Karpas-422 (cell line): ENCODE measurements at places on chromosomes 11 and 22.

DNA sequence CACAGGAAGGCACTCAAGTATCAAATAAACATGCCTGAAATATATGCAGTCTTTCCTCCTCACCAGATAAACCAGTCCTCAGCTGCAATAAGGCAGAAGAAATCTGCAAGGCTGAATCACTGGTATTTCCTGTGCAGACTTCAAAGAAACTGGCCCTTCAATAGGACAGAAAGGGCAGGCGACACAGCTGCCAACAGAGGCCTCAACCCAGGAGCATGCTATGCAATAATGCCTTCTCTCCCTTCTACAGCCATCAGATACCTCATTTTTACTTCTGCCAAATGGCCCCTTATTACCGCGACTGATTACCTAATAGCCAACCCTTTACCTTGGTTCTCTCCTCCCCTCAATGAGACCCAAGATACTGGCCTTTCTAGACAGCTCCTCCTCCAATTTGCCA, 8.0 kb downstream of the NUMA1 start:
- H3K36me3 ChIP-seq, result no peaks in the 10 kb centered on the region
- H3K4me1 ChIP-seq, result peaks cover 24% of the 10 kb centered on the region
- DNase-seq, result no peak
- no peaks in the 10 kb centered on the region for H3K27me3 ChIP-seq
- no peak overlapping the region for H3K27ac ChIP-seq

GRCh38 chr11:112374486-112375140, 114.0 kb upstream of the PLET1 start:
- no peaks in the 10 kb centered on the region for H3K36me3 ChIP-seq
- no peak overlapping the region for H3K4me3 ChIP-seq
- no peaks in the 10 kb centered on the region for H3K4me1 ChIP-seq
- no peaks in the 10 kb centered on the region for H3K27me3 ChIP-seq

DNA sequence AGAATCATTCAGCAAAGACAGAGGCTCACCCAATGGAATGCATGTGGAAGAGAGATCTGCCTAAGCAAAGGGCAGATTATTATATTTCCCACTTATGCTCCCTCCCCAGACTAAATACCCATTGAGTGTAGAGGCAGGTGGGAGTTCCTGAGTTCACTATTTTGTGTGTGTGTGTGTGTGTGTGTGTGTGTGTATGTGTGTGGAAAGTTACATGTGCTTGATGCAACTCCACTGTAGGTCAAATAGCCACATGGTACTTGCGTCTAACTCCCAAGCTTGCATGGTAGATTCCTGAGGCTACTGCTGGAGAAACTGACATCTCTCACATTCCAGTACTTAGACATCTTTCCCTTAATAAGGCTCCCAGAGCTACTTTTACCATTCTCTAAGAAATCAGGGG, 3.4 kb upstream of the COPB1 start:
- H3K27ac ChIP-seq, result no peak overlapping the region
- H3K4me3 ChIP-seq, result no peak overlapping the region
- H3K4me1 ChIP-seq, result peaks cover 42% of the 10 kb centered on the region
- DNase-seq, result peak; percentile 36
- no peaks in the 10 kb centered on the region for H3K27me3 ChIP-seq

- no peak overlapping the region for H3K4me3 ChIP-seq
- H3K4me1 ChIP-seq, result no peaks in the 10 kb centered on the region
- no peak overlapping the region for H3K27ac ChIP-seq
- DNase-seq, result no peak
- no peaks in the 10 kb centered on the region for H3K27me3 ChIP-seq
- H3K36me3 ChIP-seq, result no peaks in the 10 kb centered on the region
Measured at GRCh38 chr11:72543849-72544542, 109.7 kb upstream of the CLPB start.

DNA sequence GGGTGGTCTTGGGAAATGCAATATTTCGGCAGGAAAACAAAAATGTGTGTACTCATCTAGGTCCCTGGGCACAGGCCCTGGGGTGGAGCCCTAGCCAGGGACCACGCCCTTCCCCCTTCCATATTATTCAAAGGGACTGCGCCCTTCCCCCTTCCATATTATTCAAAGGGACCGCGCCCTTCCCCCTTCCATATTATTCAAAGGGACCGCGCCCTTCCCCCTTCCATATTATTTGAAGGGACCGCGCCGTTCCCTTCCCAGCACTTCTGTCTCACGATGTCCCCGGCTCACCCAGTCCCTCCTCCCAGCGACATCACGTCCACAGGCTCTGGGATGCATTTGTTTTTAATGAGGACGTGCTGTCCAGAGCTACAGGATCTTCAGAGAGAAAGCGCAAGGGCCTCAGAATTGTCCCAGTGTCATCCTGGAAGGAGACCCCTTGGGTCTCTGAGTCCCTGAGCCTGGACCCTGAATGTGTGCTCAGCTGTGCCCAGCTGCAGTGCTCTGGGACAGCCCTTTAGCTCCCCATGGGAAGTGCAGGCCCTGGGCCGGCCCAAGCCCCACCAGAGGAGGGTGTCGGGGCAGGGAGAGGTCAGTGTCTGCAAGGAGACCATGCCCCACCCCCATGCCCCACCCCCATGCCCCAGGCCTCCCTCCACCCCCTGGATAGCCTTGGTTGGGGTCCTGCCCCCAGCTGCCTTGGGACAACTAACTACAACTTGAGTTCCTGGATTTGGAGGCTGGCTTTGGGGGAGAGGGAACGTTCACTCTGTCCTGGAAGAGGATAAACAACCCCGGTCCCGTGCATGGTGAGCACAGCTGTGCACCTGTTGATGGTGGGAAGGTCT, 810.0 kb downstream of the BRD1 start:
- H3K36me3 ChIP-seq, result no peaks in the 10 kb centered on the region
- no peak overlapping the region for H3K4me3 ChIP-seq
- no peak overlapping the region for H3K27ac ChIP-seq
- no peaks in the 10 kb centered on the region for H3K27me3 ChIP-seq
- no peak for DNase-seq

DNA sequence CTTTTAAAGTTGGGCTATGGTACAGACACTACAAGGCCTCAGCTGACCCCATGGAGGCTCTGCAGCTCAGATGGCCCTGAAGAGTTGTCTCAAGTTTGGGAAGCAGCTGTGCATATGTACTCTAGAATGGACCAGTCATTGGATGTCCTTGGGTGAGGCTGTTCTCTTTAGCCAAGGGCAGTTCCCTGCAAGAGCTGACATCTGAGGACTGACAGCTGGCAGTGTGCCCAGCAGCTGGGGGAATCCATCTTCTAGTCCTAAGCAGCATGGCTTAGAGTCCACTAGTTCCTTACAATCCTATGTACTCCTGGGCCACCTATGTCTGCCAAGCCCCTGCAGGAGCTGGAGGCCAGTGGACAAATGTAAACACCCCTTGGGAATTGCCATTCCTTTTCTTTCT, 76.5 kb downstream of the C11orf91 start:
- no peak overlapping the region for H3K4me3 ChIP-seq
- H3K4me1 ChIP-seq, result no peaks in the 10 kb centered on the region
- H3K27ac ChIP-seq, result no peak overlapping the region
- H3K36me3 ChIP-seq, result no peaks in the 10 kb centered on the region
- peak; percentile 35 for DNase-seq

DNA sequence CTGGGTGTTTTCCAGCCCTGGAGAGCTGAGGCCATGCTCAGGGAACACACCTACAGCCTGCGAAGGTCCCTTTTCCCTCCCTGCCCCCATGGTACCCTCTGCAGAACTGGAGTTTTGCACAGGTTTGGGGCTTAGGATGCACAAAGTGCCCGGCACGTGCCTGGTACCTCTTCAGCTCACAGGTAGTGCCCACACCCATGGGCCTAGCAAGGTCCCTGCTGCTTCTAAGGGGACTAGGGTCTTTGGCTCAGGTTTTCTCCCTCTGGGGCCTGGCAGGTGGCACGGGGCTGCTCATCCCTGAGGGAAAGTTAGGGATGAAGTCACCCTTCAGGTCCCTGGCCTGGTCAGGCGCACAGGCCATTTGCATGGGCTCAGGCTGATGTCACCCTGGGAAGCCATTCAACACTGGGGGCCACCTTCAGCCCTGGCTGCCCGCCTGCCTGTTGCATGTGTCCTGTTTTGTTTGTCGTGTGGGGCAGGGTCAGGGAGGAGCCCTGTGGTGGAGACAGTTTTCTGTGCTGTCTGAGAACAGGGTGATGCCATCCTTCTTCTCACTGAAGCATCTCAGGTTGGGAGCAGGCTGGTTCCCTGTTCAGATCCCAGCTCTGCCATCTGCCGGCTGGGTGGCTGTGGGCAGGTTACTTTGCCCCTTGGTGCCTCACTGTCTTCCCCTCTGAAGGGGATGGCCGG, 68.3 kb upstream of the CRYBB3 start:
- H3K4me3 ChIP-seq, result no peak overlapping the region
- H3K4me1 ChIP-seq, result no peaks in the 10 kb centered on the region; the same call in 1 of the 2 replicates
- peak; percentile 42 for DNase-seq
- H3K36me3 ChIP-seq, result no peaks in the 10 kb centered on the region
- H3K27me3 ChIP-seq, result no peaks in the 10 kb centered on the region
- H3K27ac ChIP-seq, result no peak overlapping the region

DNA sequence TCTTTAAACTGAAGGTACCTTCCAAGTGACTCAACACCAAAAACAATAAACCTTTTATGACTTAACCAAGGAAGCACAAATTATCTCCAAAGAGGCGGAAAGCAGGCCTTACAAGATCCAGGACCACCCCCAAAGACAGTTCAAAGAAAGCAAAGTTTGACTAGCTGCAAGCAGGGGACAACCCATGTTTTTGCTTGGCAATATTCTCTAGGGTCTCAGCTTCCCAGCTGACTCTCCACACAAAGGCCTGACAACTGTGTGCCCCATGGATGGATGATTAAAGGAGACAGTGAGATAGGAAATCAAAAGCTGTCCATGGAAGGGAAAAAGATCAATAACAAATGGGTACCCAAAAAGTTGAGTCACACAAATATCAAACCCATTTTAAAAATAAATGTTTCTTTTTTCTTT, 232.2 kb downstream of the DDX10 start:
- DNase-seq, result no peak
- H3K4me3 ChIP-seq, result no peak overlapping the region
- H3K4me1 ChIP-seq, result peaks cover 26% of the 10 kb centered on the region
- H3K27ac ChIP-seq, result no peak overlapping the region
- H3K27me3 ChIP-seq, result no peaks in the 10 kb centered on the region

DNA sequence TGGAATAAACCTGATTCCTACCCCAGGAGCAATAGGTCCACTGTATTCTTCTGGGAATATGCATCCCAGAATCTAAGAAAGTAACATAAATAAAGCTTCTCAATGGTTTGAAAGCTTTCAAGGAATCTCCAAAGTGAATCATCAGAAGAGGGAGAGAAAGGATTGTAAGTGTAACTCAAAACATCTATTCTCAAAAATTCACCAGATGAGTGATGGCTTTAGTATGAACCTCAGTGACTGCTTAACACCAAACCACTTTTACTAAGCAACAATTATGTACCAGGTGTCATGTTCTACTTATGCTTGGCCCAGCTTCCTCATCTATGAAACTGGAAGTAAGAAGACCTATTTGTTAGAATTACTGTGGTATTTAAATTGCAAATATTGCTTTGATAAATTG, 7.4 kb downstream of the RAB38 start:
- H3K36me3 ChIP-seq, result no peaks in the 10 kb centered on the region
- H3K4me1 ChIP-seq, result no peaks in the 10 kb centered on the region
- H3K27ac ChIP-seq, result no peak overlapping the region
- no peak overlapping the region for H3K4me3 ChIP-seq
- DNase-seq, result no peak

DNA sequence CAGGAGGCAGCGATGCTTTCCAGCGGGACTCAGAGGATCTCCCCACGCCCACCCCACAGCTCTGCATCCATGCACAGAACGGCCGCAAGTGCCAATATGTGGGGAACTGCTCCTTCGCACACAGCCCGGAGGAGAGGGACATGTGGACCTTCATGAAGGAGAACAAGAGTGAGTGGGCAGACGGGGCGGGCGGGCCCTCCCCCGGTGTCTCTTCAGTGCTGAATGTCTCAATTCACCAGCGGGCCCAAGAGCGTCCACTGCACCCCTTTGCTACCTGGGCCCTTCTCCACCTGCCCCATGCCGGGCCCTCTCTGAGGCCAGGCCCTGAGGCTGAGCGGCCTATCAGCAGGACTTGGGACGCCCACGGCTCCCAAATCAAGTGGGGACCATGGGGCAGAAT, 25.8 kb upstream of the TEF start:
- no peaks in the 10 kb centered on the region for H3K27me3 ChIP-seq
- no peak for DNase-seq
- 0 out of 2 replicates have a peak, but pooled peaks cover 3% of the 10 kb centered on the region for H3K36me3 ChIP-seq
- H3K4me3 ChIP-seq, result no peak overlapping the region
- H3K4me1 ChIP-seq, result no peaks in the 10 kb centered on the region

DNA sequence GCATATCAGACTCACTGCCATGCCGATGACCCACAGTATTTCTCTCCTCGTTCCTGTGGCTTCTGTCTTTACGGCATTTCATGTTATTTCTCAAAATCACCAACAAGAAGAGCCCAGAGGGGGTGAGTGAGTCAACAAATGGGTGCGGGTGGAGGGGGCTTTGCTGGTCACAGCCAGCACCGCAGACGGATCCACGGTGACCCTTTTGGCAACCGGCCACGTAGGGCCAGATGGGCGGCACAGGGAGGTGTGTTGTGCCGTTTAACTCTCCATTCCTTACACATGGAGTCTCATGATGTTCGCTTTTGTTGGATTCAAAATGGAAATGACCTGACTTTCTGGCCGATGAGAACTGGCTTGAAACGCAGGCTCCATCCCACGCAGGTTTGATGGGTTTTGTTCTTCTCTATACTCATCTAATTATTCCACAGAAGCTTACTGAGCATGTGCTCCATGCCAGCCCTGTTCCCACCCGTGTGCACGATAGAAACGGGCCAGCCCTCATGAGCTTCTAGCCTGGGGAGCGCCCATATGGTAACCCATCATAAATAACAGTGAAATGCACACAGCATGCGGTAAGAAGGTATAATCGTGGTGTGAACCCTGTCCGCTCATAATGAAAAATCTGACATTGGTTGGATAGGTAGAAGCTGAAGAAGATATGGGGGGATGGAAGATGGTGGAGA, 319.9 kb downstream of the BRD1 start:
- no peak overlapping the region for H3K4me3 ChIP-seq
- no peak for DNase-seq
- H3K27ac ChIP-seq, result no peak overlapping the region
- H3K36me3 ChIP-seq, result peaks cover 9% of the 10 kb centered on the region; the same call in 1 of the 2 replicates

GRCh38 chr11:73142128-73142377, at the start of gene FCHSD2:
FCHSD2 (minus strand) TSS chr11:73142318; CDS start chr11:73141877, 441 bp downstream.
- peak within 1 kb of the TSS; percentile 92 for H3K27ac ChIP-seq
- peaks cover 26% of the 10 kb centered on the region for H3K36me3 ChIP-seq
- no peak for DNase-seq
- no peaks in the 10 kb centered on the region for H3K27me3 ChIP-seq
- H3K4me1 ChIP-seq, result peaks cover 73% of the 10 kb centered on the region

DNA sequence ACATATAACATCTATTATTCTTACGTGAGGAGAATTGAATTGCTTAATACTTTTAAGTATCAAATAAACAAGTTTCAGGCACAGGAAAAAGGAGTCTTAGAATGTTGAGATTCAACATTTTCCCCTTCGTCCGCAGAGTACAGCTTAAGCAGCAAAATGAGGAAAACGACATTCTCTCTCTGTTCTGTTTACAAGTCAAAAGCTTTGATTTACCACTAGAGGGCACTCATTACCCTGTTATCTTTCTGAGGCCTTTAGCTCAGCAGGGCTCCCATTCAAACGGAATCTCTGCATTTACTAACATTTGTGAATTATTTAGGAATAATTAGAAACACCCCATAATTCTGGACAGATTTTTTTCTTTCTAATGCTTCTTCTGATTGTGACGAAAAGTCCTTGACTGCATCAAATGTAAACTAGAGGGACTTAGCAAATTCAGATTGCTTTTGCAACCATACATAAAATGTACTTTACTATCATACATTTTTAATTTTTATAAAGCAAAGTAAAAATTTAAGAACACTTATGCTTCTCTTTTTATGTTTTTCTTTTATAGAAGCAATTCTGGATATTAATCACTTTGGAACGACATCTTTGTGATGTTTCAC, 75.0 kb downstream of the JRKL start:
- H3K4me3 ChIP-seq, result 0 out of 2 replicates have a peak overlapping the region, but pooled peaks have one; percentile 45
- no peak overlapping the region for H3K27ac ChIP-seq
- no peaks in the 10 kb centered on the region for H3K27me3 ChIP-seq
- peak; percentile 96 for DNase-seq
- H3K4me1 ChIP-seq, result peaks cover 7% of the 10 kb centered on the region
- H3K36me3 ChIP-seq, result no peaks in the 10 kb centered on the region
